ENCODE measurements at places on chromosomes 12 and 14. TPM values are rescaled to one million over a fixed set of nuclear protein-coding genes. Genes with fewer than 3 reads are reported as not detected.

Gene NEUROD4
- not detected for total RNA-seq

DNA sequence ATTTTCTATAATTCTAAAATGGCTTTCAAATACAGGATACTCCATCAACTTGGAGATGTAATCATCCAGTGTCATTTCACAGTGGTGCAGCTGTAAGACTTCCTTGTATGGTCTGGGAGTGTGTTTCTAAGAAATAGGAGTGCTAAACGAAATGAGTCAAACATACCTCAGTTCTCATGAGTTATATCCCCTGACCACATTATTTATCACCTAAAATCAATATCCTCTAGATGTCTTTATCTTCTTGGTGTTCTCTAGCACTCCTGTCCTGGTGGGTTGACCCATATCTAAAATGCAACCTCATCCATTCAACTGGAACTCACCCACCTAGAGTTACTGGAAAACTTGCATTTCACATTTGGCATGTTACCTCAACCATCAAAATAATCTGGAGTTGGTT, 33.2 kb downstream of the TMEM30B start:
- DNase-seq: no peak

Gene MYBPC1
- total RNA-seq: 8.3 TPM

DNA sequence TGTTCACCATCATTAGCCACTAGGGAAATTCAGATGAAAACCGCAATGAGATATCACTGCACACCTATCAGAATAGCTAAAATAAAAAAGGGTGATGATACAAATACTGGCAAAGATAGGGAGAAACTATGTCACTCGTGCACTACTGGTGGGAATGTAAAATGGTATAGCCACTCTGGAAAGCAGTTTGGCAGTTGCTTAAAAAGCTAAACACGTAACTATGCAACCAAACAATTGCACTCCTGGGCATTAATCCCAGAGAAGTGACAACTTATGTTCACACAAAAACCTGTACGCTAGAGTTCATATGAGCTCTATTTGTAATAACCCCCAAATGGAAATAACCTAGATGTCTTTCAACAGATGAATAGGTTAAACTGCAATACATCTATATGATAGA, 35.4 kb downstream of the GPR135 start:
- no peak for DNase-seq

DNA sequence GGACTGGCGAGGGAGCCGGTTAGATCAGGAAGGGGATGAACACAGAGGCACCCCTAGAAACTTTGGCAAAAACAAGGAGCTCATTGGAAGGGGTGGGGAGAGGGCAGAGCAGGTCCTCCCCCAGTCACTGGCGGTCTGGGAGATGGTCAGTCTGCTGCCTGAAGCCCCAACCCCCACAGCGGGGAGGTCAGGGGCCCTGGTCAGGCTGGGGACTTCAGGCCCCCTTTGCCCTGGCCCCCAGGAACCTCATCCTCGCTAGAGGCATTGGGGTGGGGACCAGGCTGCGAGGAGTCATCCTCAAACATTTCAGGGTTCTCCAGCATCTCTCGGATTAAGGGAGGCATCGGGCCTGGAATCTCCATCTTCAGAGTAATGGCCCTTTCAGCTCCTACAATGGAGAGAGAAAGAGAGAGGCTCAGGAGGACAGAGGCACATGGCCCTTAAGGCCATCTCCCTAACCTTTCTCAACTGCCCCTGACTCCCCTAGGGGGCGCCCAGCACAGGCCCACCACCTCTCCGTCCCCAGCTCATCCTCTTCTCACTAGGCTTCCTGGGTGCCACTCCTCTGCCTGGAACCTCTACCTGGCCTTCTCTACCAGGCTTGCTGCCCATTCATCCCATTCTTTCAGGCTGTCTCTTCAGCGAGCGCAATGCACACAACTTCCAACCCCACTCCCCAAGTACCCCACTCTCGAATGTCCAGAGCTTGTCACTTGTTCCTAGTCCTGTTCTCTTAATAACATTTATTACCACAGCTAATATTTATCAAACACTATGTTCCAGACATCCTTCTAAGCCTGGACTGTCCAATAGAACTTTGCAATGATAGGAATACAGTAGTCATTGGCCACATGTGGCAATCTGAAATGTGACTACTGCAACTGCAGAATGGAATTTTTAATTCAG, 4.7 kb upstream of the ITGB7 start:
- peak; percentile 17 for DNase-seq

- no peak for DNase-seq
Observed at GRCh38 chr14:22613736-22614239, 15.7 kb downstream of the ABHD4 start.

Gene SART3
- 18.9 TPM for total RNA-seq

DNA sequence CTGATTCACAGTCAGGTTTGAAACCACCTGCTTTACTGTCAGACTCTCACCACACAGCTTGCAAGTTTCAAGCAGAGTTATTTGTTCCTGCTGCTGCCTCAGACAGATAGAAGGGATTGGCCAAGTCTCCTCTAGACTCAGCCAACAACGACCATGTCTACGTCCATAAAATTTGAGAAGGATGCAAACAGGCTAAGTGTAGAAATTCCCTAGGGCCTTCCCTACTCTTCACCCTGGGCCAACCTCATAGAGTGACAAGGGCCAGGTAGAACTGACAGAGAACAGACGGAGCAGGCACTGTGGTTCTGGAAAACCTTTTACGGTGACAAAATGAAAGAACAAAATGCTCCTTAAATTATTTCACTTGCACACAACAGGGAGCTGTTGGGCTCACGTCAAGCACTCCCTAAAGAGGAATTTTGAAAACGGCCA, 39.5 kb downstream of the CLIP1 start:
- DNase-seq: no peak

DNA sequence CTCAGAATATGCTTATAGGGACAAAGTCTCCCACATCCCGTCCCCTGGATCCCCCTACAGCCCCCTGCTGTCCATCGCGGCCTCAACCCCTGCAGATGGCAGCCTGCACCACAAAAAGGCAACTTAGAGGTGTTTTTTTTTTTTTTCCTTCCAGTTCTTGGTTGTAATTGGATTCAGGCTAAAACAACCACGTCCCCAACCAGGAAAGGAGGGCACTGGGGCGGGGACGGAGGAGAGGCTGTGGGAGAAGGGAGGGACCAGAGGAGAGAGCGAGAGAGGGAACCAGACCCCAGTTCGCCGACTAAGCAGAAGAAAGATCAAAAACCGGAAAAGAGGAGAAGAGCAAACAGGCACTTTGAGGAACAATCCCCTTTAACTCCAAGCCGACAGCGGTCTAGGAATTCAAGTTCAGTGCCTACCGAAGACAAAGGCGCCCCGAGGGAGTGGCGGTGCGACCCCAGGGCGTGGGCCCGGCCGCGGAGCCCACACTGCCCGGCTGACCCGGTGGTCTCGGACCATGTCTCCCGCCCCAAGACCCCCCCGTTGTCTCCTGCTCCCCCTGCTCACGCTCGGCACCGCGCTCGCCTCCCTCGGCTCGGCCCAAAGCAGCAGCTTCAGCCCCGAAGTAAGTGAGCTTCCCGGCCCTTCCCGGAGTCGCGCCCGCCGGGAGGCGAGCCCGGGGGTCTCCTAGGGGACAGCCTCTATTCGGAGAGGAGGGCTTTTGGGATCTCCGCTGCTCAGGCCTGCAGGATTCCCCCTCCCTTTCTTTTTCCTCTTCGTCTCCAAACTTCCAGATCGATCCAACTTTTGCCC, at the start of gene MMP14:
Gene MMP14 (plus strand): TSS at position 285 of the 813 bp plus-strand sequence. CDS start 233 bp downstream, at position 518.
- peak; percentile 80 for DNase-seq

DNA sequence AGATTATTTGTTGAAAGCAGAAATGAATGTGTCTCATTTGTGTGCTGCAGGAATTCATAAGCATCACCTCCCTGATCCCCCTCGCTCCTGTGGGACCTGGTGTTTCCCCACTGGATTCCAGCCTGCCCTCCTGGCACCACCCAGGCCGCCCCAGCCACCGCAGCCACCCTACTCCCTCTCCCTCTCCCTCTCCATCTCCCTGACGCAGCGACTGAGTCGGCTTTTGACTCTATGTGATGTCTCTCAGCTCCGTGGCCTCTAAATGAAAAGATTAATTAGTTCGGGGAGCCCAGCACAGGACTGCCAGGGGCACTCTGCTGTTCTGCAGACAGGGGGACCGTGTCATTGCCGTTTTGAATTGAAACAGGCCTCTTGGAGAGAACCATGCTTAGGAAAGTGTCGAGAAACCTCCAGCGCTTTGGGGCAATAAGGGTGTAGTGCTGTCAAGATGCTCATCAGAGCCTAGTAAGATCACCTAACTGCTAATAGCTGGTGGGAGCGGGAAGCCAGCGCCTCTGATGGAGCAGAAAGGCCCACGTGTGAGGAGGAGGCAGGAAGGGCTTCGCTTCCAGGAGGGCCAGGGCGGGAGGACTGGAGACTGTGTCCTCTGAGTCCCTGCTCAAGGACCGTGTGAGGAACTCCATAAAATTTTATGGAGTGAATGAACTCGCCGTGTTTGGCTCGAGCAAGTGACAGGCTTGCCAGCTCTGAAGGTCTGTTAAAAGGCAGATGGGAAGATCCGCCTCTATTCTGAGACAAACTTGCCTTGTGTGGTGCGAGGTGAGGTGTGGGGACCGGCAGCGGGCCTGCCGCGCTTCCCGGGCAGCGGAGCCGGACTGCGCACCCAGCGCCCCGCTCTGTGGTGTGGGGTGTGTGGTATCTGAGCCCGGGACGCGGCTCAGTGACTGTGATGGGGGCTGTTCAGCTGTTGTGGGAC, 157.4 kb upstream of the C14orf180 start:
- DNase-seq: no peak

DNA sequence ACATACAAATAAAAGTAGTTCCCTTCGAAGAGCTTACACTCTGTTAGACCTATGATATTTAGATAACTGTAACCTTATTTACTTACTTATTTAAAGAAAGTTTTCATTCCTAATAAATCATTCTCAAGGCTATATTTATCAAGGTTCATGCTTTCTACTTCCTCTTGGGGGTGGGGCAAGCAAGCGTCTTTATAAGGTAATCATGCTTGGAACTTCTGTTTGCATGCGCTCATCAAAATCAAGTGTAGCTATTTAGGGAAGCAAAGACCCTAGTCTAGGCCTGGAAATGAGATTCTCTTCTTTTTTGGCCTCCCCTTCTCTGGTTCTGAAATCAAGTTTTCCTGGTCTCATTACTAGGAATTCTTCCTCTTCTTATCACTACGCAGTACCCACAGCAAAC, 766 bp downstream of the RERG start:
- no peak for DNase-seq

- DNase-seq: no peak
Observed at GRCh38 chr14:23525611-23526010, 26.0 kb downstream of the ZFHX2 start.

DNA sequence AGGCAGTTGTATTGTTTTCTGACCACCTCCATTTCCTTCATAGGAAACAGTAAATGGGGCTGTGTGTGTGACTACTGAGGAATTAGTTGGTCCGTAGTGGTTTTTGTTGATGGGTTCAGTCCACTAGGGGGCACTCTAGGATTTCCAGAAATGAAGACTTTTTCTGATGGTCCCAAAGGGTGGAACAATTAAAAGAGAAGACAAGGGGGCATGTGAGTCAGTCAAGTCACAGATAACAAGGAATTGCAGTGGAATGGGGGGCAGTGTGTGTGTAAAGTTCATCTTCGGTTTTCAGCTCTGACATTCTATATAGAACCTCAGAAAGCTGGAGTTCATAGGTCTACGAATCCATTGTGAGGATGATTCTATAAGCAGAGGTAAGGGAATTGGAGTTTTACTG, 186.6 kb upstream of the OR4E1 start:
- DNase-seq: no peak

Gene HHIPL1
- total RNA-seq: 1.6 TPM

Gene SRSF9
- total RNA-seq: 38.9 TPM

DNA sequence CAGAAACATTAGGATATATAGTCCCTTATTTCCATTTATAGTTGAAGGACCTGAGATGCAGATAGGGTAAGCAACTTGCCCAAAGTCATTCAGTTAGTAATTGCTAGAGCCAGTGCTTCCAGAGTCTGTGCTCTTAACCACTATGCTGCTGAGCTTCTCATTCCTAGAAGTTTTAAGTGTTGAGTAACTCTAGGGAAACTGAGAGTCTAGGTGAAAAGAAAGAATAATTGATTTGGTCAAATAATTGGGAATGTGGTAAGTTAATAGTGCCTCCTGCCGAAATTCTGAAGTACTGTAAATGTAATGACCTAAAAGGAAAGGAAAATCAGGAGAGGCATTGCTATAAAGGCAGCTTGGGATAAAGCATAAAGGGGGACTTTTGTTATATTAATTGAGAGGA, 14.1 kb downstream of the PYROXD1 start:
- DNase-seq: no peak

DNA sequence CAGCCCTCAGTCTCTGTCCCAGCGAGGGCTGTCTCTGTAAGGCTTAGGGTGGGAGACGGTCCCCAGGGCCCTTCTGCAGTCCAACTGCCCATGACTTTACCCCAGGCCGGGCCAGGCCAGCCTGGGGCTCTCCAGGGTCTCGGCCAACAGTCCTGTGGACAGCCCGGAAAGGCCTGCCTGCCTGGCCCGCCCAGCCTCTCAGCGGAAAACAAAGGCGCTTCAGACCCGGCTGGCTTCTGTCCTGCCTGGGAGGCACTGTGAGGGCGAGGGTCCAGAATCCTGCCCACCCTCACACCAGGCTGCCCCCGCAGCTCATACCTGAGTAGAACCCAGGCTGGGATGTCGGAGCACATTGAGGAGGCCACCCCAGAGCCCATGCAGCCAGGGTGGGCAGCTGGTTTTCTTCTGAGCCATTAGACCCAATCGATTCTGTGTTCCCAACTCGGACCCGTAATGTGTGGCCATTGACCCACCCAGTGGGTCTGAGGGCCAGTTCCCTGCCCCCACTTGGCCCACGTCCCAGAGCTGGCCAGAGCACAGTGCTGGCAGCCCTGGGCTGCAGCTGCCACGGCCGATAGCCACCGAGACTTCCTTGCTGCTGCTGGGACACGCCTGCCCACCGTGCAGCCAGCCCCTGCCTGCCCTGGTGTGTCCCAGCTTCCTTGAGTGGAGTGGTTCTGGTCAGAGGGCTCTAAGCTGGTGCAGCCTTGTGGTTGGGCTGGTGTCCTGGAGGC, 1.6 kb downstream of the CRIP2 start:
- peak; percentile 85 for DNase-seq

GRCh38 chr12:91743704-91744321, 401.8 kb downstream of the BTG1 start:
- no peak for DNase-seq

Gene TAS2R10
- not detected for total RNA-seq

Gene COX6A1
- 119 TPM for total RNA-seq

DNA sequence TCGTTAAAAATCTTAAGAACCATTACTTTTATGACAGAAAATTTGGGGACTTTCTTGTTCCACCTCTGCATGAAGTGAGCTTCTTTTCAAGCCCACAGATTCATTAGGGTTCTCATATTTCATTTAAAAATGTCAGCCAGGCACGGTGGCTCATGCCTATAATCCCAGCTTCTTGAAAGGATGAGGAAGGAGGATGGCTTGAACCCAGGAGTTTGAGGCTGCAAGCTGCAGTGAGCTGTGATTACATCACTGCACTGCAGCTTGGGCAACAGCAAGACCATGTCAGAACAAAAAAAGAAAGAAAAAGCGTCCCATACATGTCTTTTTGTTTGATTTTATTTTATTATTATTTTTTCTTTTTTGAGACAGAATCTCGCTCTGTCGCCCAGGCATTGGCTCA, 43.4 kb upstream of the ATF1 start:
- DNase-seq: no peak

- no peak for DNase-seq
Observed at GRCh38 chr14:41062826-41063225, 543.9 kb upstream of the LRFN5 start.

Data from Right ventricle myocardium superior (tissue), 1 donor.